Activated CD8-positive, alpha-beta memory T cell treated with anti-CD3 and anti-CD28 coated beads, Interleukin-2, amount 50 U/mL, for 4 hours (primary cell): ENCODE measurements at places on chromosomes 13 and 19.

DNA sequence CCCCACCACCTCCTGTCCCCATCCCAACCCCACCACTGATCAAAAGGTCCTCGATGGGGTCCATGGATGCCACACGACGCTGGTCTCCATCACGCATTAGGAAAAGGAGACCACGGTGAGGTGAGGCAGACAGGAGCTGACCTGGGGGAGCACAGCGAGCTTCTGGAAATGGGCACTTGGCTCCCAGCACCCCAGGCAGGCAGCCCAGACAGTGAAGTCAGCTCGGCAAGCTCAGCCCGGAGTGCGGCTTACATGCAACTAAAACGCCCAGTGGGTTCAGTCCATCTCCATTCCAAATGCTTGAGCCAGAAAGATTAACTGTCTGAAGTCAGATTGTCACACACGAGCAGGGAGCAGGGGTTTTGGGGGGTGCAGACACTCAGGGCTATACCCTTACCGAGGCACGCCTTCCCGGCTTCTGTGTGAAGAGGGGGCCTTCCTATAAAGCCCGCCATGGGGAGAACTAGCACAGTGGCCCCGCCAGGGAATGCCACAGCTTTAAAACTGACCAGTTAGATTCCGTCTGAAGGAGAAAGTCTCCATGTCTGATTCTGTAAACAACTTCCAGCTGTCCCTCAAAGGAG, 79.4 kb downstream of the SPACA7 start:
- no peak for DNase-seq

GRCh38 chr13:109256866-109257760, 529.3 kb downstream of the IRS2 start:
- DNase-seq: no peak

- no peak for DNase-seq
Measured at GRCh38 chr19:14402332-14403144, 16.6 kb downstream of the DDX39A start.

DNA sequence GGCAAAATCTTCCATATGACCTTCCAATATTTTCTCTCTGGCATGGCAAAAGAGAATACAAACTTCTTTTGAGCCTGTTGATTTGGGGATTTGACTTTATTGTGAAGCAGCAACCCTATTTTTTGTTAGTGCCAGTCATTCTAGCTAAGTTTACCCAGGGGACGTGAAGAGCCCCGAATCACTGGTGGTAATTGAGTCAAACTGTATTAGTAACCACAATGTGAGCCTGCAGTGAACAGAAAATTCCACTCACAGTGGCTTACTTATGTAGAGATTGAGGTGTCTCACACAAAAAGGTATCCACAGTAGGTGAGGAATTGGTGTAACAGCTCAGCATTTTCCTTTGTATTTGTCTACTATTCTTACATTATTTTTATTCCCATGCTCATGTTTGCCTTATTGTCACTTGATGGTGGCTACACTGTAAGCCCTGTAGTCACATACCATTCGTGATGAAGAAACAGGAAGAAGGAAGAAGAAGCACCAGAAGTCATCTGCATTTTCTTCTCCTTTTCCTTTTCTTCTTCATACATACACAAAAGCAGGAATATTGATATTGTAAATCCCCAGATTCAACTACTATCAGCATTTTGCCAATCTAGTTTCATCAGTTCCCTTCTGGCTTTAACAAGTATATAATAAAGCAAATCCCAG, 33.3 kb upstream of the MYCBP2 start:
- no peak for DNase-seq

GRCh38 chr13:101181076-101181685, 235.1 kb downstream of the NALCN start:
- no peak for DNase-seq

DNA sequence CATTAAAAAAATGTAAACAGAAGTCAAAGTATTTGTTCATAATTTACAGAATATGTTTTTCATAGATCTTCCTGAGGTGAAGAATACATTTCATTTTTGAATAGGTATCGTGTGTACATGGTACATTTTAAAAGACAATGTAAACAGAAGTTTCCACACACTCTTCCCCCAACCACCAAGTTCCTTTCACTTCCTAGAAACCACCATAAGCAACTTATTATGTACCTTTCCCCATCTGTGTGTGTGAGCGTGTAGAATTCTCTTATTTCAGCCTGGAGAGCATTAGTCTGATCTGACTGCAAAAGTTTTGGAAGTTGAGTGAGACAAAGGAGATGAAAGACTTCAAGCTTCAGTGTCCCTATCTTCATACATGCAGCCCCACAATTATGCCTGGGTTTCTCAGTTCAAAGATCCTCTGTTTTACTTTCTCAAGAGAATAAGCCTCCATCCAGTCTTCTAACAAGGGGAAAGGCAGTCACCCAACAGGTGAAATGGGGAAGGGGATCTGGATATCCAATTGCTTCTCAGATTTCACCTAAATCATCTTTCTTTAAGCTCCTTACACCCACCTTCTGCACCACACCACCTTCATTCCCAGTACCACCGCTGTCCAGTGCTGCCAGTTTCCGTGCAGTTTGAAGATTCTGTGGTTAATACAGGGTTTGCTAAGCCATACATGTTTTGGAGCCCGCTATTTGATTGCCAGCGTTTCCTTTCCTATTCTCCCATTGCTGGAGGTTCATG, 2.1 kb downstream of the TEX30 start:
- no peak for DNase-seq

- DNase-seq: peak; percentile 71
Measured at GRCh38 chr19:10431943-10432735, 11.8 kb downstream of the PDE4A start.

- DNase-seq: no peak
Measured at GRCh38 chr13:67652887-67653286, 422.8 kb upstream of the PCDH9 start.

DNA sequence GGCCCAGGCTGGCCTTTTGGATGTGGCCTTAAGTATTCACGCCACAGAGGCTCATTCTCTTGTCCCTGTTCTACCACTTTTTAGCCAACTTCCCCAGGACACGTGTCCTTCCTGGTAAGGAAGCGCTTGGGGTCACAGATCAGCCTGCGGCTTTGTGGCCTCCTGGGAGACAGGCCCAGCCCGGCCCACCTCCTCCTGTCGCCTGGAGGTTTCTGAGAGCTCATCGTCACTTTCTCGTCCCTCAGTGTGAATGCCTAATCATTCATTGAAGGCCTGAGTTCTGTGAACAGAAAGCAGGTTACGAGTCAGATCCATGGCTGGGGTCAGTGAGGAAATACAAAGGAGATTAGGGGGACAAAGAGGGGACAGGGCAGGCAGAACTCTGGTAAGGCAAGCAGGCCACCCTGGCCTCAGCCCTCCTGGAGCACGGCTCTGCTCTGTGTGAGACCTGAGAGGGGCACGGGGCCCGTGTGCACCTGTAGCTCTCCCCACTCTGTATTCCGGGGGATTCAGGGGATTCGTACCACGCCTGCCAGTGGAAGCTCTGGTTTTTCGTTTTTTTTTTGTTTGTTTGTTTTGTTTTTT, 38.6 kb upstream of the TSHZ3 start:
- no peak for DNase-seq

GRCh38 chr13:52158629-52159158, 703 bp downstream of the NEK3 start:
- no peak for DNase-seq
